ENCODE measurements at places on chromosomes 12 and 14.
A peak's percentile ranks its signal among the peaks of the same experiment; 100 is the strongest.

GRCh38 chr12:179131-179884, 34.6 kb downstream of the SLC6A12 start:
- no peak for DNase-seq

- DNase-seq, result no peak
Observed at GRCh38 chr14:30355431-30355913, 203.5 kb upstream of the G2E3 start.

DNA sequence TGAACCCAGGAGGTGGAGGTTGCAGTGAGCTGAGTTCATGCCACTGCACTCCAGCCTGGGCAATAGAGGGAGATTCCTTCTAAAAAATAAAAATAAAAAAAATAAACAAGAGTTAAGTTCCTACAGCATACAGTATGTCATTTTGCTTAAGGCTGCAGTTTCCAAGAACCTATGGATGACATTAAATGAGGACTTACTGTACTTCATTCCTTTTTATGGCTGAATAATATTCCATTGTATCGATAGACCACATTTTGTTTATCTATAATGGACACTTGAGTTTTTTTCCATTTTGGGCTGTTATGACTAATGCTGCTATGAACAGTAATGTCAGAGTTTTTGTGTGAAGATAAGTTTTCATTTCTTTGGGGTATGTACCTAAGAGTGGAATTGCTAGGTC, 17.4 kb downstream of the RASAL1 start:
- no peak for DNase-seq

DNA sequence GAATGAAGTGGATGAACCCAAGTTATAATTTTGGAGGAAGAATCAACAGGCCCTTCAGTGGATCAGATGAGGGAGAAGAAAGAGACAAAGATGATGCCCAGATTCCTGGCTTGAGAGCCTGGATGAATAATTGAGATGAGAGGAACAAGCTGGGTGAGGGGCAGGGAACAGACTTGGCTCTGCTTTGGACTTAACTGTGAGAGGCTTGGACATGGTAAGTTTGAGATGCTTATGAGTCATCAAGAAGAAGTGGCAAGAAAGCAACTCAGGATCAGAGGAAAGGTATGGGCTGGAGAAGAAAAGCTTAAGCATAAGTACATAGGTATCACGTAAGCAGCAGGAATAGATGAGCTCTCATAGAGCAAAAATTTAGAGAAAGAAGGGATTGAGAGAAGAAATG, 55.3 kb downstream of the FIGNL2 start:
- DNase-seq, result no peak

DNA sequence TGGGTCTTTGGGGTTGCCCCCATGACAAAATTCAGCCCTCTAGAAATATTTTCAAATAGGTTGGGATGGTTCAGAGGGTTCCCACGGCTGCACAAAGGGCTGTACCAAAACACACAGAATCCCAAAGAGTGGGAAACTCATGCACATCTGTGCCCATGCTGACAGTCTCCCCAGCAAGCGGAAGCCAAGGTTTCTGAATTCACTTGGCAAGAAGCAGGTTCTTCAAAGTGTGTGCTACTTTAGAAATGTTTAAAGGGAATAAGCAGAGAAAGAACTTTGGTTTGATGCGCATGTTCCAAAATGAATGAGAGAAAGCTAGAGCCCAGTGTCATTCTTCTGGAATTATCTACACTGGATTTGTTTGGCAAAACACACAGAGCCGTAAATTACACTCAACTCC, 46.7 kb downstream of the FOXN3 start:
- no peak for DNase-seq

- DNase-seq, result peak; percentile 68
Observed at GRCh38 chr14:54730156-54730961, 163.4 kb downstream of the SAMD4A start.

DNA sequence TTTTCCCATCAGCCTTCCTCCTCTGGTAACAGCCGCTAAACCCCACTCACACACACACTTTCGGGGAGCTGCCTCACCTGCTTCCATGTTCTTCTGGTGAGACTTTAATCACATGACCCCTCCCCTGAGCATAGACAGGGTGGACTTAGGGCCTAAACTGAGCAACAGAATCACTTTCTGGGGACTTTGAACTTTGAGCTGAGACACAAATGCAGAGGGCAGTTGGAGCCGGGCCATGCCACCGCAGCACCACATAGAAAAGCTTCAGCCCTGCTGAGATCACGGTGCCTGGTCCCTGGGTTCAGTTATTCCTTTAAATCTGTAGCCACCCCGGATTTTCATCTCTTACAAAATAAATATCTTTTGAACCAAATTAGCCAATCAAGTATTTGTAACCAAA, 18.4 kb upstream of the MAP3K9 start:
- no peak for DNase-seq

DNA sequence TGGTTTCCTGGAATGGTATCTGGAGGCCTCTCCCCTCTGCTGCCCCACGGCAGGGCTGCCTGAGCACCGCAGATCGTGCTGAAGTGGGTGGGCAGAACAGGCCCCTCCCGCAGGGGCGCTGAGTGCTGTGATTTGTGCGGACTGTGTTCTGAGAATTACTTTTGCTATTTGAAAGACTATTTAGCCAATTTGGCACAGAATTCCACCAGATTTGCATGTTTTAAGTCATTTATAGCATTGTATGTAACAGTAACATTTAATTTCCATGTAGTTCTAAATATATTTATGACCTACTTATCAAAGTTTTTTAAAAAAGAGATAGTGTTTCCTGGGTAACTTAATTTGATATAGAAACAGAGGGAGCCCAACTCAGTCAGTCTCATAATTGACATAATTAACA, 55.3 kb downstream of the TNFAIP2 start:
- DNase-seq, result no peak

DNA sequence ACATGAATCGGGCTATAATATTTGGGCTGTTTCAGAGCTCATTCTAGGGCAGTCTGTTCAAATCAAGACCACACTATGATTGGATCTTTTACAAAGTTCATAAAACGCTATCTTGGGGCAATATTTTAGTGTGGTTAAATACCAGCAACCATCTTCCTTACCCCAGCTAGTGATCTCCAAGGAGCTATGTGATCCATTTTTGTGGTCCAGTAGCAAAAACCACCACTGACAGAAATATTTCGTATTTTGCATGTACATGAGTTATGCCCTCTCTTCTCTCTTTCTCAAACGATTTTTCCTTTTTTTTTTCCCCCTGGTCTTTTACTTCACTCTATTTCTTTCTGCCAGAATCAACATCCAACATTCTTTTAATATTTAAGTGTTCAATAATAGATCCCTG, 280.6 kb upstream of the KITLG start:
- no peak for DNase-seq

DNA sequence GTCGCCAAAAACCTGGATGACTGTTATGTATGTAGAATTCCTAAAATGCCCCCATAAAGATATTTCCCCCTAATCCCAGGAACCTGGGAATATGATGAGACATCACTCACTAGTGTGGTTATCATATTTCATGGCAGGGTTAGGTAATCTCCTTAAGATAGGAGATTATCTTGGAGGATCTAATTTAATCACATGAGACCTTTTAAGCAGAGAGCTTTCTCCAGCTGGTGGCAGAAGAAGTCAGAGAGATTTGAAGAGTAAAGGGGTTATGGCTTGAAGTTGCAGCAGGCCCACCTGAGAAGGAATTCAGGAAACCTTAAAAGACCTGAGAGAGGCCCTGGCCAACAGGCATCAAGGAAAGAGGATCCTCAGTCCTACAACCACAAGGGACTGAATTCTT, 53.6 kb downstream of the DYRK2 start:
- no peak for DNase-seq

- DNase-seq, result no peak
Observed at GRCh38 chr14:57302883-57303282, 34.1 kb downstream of the AP5M1 start.

GRCh38 chr12:85996280-85996679, 122.2 kb downstream of the NTS start:
- DNase-seq, result no peak

All from GDM1 (cell line).